ENCODE measurements at places on chromosomes 3 and 15. TPM values are rescaled to one million over a fixed set of nuclear protein-coding genes. Genes with fewer than 3 reads are reported as not detected.
A peak's percentile ranks its signal among the peaks of the same experiment; 100 is the strongest.

DNA sequence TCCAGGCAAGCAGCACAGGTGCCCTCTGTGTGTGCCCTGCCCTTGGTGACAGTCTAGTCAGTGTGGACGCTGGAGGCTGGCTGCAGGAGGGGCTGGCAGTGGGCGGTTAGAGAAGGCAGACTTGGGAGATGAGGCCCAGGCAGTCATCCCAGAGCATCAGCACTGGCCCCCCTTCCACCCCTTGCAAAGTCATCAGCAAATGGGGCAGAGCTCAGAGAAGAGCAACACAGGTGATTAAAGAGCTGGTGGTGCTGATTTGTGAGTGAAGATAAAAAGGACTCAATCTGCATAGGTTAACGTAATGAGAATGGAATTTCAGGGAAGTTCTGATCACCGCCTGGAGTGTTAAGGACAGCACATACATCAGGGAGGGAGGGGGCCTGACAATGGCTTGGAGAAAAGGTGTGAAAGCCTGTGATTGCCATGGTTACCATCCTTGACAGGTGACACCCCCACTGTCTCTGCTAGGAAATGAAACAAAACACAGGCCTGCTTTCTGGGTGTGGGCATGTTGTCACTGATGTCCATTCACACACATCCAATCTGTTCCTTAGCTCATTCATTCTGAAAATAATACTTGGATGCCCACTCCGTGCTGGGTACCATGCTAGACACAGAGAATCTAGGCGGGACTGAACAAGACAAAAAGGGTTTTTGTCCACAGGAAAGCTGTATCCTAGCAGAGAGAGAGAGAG is 269.6 kb upstream of the ST8SIA2 start:
- no peak for DNase-seq

DNA sequence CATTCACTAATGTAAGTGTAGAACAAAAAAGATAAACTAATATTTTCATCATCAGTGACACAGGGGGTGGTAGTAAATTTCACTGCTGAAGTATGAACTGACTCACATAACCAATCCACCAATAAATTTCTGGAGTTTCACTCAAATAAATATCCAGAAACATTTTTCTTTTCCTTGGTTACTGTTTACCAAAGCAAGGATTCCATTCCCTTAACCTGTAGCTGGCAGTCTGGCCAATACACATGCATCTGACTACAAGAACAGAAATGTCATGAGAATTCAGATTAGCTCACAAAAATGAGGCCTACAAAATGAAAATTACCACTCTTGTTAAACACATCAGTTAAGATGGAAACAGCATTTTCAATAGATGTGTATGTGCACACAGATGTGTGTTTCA is 80.3 kb downstream of the STAG1 start:
- no peak for DNase-seq

DNA sequence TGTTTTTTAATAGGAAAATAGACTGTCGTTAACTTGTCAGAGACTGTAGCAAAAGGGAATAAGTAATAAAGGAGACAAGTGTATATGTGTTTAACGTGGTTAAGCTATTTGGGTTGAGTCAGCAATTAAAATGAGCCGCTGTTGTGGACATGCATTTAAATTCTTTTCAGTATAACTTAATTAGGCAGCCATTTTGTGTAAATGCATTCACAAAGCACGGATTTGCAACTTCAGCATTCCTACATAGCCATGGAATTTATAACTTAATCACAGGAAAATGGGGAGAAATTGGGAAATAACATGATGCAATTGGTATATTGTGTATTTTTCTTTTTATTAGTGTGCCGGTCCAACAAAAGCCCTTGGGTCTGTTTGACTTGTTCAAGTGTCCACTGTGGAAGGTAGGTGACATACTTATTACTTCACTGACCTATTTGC is 27.9 kb downstream of the USP3 start:
- no peak for DNase-seq

GRCh38 chr15:90064911-90065681 is 37.2 kb downstream of the IDH2 start:
- no peak for DNase-seq

DNA sequence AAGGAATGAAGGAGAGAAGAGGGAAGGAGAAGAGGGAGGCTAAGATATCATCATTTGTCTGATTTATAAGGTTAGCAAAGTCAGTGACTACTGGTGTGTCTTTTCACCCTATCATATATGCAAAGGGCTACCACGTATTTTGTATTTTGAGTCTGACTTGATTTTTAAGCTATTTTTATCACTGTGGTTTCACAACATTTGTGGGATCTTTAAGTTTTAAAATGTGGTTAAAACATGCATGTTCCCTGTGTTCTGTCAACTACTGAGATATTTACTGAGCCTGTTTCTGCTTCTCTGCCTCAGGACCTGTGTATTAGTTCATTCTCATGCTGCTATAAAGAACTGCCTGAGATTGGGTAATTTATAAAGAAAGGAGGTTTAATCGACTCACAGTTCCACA is 22.5 kb upstream of the SPTSSB start:
- DNase-seq, result no peak

- DNase-seq, result peak; percentile 67
Measured at GRCh38 chr3:196620161-196620604, 19.3 kb upstream of the NRROS start.

GRCh38 chr3:27022096-27022761 is 347.0 kb downstream of the NEK10 start:
- DNase-seq, result no peak

DNA sequence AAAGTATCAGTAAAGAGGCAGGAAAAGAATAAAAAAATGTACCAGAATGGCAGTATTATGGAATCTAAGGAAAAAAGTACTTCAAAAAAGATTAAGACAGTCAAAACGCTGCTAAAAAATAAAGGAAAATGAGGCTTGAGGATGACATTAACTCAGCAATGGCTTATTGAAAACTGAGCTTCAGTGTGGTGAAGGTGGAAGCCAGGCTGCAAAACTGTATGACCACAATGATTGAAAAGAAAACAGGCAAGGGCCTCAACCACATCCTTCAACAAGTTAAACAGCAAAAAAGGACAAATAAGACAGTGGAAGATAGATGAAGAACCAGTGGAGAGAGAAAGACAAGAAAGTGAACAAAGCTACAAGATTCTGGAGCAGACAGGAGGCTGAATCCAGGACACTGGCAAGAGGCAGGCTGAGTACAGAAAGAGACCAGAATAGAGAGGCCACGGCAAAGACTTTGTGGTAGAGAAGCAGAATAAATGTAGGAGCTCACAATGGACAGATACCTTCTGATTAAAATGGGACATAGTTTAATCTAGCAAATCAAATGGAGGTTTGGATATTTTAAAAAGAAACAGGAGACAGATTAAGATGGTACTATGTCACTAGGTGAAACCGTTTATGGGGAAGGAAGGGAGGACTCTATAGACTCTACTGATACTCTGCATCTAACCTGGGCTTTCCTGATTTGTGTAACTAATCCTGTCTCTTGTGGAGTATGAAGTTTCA is 86.1 kb downstream of the TJP1 start:
- no peak for DNase-seq

DNA sequence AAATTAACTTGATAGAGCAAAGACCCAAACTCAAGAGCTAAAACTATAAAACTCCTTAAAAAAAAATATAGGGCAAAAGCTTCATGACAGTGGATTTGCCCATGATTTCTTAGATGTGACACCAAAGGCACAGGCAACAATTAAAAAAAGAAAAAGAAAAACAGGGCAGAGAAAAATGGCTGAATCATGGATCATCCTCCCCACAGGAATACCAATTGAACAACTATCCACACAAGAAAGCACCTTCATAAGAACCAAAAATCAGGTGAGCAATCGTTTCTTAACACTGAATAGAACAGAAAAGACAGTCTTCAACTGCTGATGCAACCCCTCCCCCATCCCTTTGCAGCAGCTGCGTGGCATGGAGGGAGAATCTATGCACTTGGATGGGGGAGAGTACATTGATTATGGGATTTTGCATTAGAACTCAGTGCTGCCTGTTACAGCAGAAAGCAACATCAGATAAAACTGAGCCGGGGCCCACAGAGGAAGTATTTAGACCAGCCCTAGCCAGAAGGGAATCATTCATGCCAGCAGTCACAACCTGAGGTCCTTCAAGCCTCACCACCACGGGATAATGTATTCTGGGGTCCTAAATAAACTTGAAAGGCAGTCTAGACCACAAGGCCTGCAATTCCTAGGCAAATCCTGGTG is 15.7 kb downstream of the C3orf33 start:
- DNase-seq, result no peak

DNA sequence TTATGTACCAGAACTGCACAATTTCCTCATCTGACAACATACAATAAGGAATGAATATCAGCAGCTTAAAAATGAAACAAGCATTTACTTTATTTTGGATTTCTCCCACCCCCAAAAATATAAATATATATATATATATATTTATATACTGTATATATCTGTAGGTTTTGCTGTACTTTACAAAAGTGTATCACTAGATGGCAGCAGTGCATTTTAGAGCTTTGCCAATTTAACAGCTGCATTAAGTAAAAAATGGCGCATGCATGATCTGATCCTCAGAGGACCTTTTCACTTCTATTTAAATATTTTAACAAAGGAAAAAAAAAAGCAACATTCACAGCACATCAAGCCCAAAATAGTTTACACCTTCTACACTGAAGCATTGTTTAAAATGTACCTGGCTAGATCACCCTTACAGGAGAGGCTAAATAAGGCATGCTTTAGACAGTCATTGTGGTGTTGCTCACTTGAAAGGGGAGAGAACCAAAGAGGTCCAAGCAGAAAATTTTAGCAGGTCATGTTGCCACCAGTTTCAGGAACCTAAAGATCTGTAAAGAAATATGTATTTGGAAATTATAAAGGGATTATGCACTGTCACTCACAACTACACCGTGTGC is 72.6 kb downstream of the NPTN start:
- no peak for DNase-seq

DNA sequence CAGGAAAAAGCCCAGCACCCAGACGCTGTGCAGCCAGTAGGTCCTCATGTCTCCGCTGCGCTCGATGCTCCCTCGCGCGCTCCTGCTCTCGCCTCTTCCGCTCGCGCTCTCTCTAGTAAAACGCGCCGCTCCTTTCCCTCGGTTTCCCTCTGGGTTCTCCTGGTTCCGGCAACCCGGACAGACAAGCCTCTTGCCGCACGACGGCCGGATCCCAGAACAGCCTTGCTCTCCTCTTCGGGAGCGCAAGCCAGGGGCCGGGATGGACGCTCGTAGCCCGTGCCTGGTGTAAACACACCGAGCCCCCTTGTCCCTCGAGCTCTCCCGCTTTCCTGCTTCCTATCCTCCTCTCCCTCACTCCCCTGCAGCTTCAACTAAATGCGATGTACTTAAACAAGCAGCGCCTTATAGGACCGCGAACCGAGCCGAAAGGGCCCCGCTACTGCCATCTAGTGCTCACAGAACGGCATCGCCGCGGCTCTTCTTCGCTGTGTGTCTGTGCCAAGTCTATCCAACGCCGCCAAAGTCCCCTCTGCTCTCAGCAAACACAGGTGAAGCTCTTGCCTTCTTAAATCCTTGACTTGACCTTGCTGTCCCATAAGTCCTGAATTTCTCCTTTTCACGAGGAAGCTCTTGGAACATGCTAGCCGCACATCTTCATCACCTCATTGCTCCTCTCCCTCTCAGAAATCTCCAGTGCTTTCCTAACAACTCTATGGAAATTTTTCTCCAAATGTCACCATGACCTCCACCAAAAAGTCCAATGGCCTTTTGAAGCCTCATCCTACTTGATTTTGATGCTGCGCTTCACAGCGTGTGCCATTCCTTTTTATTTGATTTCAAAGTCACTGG is 1037.2 kb downstream of the IGSF11 start:
- DNase-seq, result peak; percentile 32

- DNase-seq, result no peak
Measured at GRCh38 chr3:171660188-171660587, 150.1 kb downstream of the PLD1 start.

DNA sequence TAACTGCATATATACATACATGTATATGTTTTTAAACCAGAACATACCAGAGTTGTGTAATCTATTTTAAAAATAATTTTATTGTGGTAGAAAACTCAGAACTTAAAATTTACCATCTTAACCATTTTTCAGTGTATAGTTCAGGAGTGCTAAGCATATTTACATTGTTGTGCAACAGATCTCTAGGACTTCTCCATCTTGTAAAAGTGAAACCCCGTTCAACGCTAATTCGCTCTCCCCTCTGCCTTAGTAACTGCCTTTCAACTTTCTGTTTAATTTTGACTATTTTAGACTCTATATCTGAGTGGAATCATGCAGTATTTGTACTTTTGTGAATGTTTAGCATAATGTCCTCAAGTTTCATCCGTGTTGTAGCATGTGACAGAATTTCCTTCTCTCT is 51.8 kb upstream of the SSR3 start:
- DNase-seq, result no peak

DNA sequence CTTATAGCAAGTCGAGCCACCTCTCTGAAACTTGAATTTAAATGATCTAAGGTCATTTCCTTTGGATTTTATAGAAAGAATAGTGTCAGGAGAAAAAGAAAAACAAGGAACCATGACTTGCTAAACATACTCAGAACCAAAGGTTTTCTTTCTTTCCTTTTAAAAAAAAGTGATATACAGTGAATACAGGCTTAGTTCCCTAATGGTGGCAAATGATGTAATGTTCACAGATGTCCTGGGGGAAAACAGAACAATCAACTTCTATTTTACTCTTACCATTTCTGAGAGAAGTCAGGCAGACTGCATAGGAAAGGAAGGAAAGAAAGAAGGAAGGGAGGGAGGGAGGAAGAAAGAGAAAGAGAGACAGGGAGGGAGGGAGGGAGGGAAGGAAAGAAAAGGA is 56.5 kb downstream of the ST6GAL1 start:
- no peak for DNase-seq

- no peak for DNase-seq
Measured at GRCh38 chr3:38842266-38842965, 26.4 kb upstream of the SCN10A start.

- DNase-seq, result no peak
Measured at GRCh38 chr3:108713816-108714215, 43.4 kb downstream of the RETNLB start.

DNA sequence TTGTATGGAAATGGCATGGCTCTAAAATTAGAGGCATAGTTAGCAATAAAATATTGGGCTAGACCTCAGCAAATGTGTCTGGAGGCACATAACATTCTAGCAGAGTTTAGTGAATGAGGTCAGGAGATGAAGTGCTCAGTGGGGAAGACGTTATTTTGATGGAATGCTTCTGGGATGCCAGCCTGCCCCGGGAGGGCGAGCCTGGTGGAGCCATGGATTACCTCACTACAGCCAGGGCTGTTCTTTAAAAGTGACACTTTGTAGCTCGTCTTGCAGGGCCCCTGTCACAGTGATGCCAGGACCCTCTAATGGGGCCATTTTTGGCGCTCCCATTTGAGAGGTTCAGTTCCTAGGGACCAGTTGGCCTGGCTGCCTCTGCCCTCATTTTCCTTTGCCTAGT is 48.5 kb downstream of the PXYLP1 start:
- DNase-seq, result no peak

GLCE gene
- total RNA-seq, result 37.8 TPM

HEMK1 gene
- 14.9 TPM for total RNA-seq

FAM3D gene
- 107 TPM for total RNA-seq

CHRNA5 gene
- 0.53 TPM for total RNA-seq

ARRDC4 gene
- total RNA-seq, result 52.8 TPM

THBS1 gene
- total RNA-seq, result 108 TPM

CYP8B1 gene
- total RNA-seq, result not detected

Measured in Peyer's patch (tissue), 4 donors.